Activated naive CD8-positive, alpha-beta T cell treated with anti-CD3 and anti-CD28 coated beads, Interleukin-2, amount 50 U/mL, for 24 hours (primary cell): ENCODE measurements at places on chromosomes 2 and 18.

- peaks cover 35% of the 10 kb centered on the region for H3K27me3 ChIP-seq
- peaks cover 8% of the 10 kb centered on the region for H3K36me3 ChIP-seq
- H3K4me1 ChIP-seq: peaks cover 62% of the 10 kb centered on the region
These were observed 70.7 kb upstream of the BCL2L11 start for GRCh38 chr2:111049792-111050640.

DNA sequence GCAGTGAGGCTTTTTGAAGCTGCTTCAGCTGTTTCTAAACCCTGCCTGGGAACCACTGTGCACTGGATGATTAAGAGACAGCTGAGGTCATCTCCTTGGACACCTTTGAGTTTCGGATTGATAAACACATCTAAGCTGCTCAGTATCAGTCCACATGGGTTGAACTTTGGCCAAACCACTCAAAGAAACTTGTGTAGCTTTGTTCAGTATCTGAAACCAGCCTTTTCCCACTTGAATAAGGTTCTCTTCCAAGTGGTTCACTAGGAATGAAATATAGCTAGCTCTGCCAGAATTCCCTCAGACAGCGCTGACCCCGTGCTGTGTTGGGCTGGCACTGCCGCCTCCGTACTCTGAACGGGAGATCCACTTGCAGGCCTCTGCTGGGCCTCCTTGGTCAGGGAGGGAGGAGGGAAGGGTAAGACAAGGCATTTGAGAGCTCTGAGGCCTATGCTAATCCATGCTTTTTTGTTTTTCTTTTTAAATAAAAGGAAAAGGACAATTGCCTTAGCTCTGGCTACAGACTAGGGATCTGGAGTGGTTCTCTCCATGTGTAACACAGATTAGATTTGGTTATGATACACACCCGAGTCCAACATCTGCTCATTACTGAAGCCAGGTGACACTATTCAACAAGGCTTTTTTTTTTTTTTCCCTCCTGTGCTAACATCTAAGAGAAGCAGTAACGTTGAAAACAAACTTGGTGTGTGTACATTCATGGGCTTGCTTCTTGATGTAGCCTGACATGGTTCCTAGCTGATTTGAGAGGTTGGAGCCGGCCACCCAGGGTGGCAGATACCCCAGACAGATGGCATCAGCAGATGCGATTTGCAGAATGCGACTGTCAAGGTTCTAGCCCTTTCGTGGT is 67.7 kb downstream of the NCK2 start:
- peaks cover 43% of the 10 kb centered on the region for H3K36me3 ChIP-seq
- H3K27ac ChIP-seq: peak overlapping the region; percentile 94
- H3K4me1 ChIP-seq: peaks cover 92% of the 10 kb centered on the region
- DNase-seq: no peak
- no peak overlapping the region for H3K4me3 ChIP-seq

DNA sequence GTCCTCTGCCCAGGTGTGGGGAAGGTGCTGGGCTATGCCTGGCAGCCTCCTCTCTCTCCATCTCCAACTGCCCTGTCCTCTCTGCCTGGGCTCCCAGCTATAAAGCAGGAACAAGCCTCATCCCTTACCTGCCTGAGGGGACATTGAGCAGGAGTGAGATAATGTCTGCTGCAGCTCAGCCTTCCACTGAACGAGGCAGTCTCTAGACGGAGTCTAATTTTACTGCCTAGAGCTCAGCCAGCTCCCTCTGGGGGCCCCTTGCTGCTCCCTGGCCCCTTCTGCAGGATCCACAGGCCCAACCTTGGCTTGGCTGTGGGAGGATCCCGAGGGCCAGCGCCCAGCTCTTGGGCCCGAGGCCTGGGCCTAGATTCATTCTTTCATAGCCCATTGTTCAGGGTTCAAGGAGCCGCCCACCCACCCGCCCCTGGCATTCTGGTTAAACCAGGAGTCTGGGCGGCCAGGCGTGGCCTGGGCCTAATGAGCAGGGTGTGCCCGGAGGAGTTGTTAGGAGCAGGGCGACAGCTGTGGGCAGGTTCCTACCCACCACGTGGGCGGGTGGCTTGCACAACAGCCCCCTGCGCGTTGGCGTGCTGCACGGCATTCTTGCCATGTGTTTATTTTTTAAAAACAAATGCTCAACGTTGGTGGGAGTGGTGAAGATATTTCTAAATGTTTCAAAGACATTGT is 44.6 kb downstream of the FOSL2 start:
- no peaks in the 10 kb centered on the region for H3K36me3 ChIP-seq
- no peak overlapping the region for H3K27ac ChIP-seq
- no peak for DNase-seq
- no peaks in the 10 kb centered on the region for H3K27me3 ChIP-seq
- H3K4me3 ChIP-seq: no peak overlapping the region
- peaks cover 40% of the 10 kb centered on the region for H3K4me1 ChIP-seq

- no peak overlapping the region for H3K27ac ChIP-seq
- no peak overlapping the region for H3K4me3 ChIP-seq
- peaks cover 12% of the 10 kb centered on the region for H3K4me1 ChIP-seq
These were observed 260.3 kb upstream of the EPAS1 start for GRCh38 chr2:46036929-46037328.

- peaks cover 49% of the 10 kb centered on the region for H3K27me3 ChIP-seq
- no peak overlapping the region for H3K27ac ChIP-seq
- H3K4me1 ChIP-seq: peaks cover 15% of the 10 kb centered on the region
- H3K36me3 ChIP-seq: no peaks in the 10 kb centered on the region
- no peak overlapping the region for H3K4me3 ChIP-seq
These were observed 65.4 kb upstream of the HNRNPA3 start for GRCh38 chr2:177147093-177147694.

DNA sequence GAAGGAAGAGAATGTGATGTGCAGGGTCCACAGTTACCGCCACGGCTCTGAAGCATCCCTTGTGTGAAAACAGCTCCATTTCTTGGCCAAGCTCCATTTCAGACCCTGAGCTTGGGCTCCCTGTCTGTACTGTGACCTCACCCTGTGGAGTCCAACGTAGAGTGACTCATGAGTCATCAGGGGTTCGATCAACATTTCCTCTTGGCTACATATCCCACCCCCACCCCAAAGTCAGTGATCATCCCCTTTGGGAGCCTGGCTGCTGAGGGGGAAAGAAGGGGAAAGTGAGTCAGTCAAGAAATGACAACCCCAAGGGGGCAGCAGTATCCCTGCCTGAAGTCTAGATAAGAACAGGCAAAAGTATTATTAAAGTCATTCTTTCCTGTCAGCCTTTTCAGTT is 62.2 kb downstream of the PAPOLG start:
- H3K4me1 ChIP-seq: peaks cover 59% of the 10 kb centered on the region
- peaks cover 3% of the 10 kb centered on the region for H3K27me3 ChIP-seq
- peak; percentile 73 for DNase-seq
- H3K27ac ChIP-seq: peak overlapping the region; percentile 91
- H3K4me3 ChIP-seq: peak overlapping the region; percentile 59

DNA sequence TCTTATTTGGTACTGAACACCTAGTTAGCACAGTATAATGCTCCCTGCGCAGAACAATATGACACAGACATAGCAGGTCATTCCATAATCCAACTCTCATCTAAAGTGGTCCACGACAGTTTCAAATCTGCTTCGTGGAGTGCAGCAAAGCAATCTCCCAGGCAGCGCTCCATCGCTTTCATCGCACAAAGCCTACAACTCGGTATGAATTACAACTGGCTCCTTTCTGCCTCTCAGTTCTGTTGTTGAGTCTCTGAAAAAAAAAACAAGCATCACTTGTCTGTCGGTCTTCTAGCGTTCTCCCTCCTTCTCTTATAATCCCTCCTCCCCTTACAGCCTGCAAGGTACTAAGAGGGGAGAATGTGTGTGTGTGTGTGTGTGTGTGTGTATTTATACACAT is 123.5 kb downstream of the FIGN start:
- no peak overlapping the region for H3K27ac ChIP-seq
- DNase-seq: no peak
- H3K4me1 ChIP-seq: no peaks in the 10 kb centered on the region
- no peaks in the 10 kb centered on the region for H3K27me3 ChIP-seq

- DNase-seq: no peak
- no peaks in the 10 kb centered on the region for H3K36me3 ChIP-seq
- no peak overlapping the region for H3K27ac ChIP-seq
- H3K27me3 ChIP-seq: no peaks in the 10 kb centered on the region
- no peak overlapping the region for H3K4me3 ChIP-seq
- H3K4me1 ChIP-seq: no peaks in the 10 kb centered on the region
These were observed 211.5 kb downstream of the SUCLG1 start for GRCh38 chr2:84247532-84247931.

DNA sequence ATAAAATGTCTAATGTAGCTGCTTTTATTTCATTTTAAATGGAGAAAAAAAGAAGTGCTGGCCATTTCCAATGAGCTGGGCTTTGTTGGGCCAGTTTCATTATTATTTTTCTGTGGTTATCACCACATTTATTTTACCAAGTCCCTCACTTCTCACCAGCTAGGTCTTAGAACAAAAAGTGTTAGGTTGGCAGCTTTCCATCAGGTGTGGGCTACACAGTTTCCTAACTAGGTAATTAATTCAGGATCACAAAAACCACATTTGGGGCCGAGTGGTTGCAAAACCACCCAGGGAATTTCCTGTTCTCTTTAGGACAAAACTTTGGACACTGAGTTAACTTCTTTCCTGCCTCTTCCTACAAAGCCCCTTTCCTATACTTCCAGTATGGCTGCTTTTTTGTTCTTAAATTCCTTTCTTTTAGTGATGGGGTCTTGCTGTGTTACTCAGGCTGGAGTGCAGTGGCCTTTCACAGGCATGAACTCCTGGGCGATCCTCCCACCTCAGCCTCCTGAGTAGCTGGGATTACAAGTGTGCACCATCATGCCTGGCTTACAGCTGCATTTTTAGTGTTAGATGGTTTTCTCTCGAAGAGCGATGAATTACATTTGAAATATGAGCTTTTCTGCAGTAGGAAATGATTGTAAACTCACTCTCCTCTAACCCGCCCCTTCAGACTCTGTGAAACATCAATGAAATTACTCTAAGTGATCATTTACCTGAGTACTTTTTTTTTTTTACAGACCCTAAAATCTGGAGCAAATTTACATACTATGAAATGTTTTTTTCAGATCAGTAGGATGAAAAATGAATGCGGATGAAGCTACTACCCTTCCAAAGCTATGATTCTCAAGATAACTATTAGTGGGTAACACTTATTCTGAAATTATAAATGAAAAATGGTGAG is 2.6 kb upstream of the ZFP36L2 start:
- H3K4me3 ChIP-seq: peak overlapping the region; percentile 93
- peaks cover 2% of the 10 kb centered on the region for H3K27me3 ChIP-seq
- peaks cover 14% of the 10 kb centered on the region for H3K36me3 ChIP-seq
- peaks cover 33% of the 10 kb centered on the region for H3K4me1 ChIP-seq
- peak overlapping the region; percentile 56 for H3K27ac ChIP-seq

GRCh38 chr2:144079803-144080202 is 440.1 kb downstream of the ZEB2 start:
- no peak overlapping the region for H3K4me3 ChIP-seq
- H3K4me1 ChIP-seq: peaks cover 5% of the 10 kb centered on the region
- H3K27ac ChIP-seq: no peak overlapping the region
- DNase-seq: no peak
- H3K36me3 ChIP-seq: peaks cover 7% of the 10 kb centered on the region

- no peaks in the 10 kb centered on the region for H3K36me3 ChIP-seq
- DNase-seq: no peak
- H3K4me1 ChIP-seq: no peaks in the 10 kb centered on the region
- no peaks in the 10 kb centered on the region for H3K27me3 ChIP-seq
- H3K27ac ChIP-seq: no peak overlapping the region
These were observed 405.8 kb downstream of the EPHA4 start for GRCh38 chr2:221166292-221166691.

GRCh38 chr2:67616749-67617148 is 219.6 kb downstream of the ETAA1 start:
- no peak for DNase-seq
- H3K27me3 ChIP-seq: no peaks in the 10 kb centered on the region

DNA sequence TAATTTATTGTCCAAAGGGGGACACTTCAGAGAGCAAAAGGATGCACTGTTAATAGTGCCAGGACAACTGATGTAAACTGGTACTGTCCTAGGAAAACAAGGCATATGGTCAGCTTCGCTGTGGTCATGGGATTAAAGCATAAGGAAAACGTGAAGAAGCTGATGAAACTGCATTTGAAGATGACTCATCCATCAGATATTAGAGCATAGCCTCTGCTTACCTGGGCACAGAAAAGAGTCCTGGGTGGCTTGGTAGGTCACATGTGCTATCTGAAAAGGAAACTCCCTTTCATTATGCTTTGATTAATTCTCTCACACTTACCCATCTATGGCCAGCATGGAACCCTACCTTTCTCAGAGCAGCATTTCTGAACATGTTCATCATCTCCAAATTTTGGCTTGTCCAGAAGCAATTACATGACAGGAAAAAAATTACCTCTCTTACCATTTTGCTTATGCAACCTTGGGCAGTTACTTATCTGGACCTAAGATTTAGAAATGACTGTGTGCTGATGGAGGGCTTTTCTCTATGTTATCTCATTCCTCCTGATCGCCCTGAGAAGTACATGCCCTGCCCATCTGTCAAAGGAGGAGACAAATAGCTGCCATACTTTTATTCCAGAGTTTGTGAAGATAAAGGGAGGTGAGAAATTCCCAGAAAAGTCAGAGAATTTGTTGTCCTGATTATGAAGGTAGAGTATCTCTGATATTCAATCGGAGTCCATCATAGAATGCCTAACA is 275.3 kb upstream of the SLC14A2 start:
- no peak overlapping the region for H3K27ac ChIP-seq
- DNase-seq: no peak
- H3K27me3 ChIP-seq: peaks cover 4% of the 10 kb centered on the region
- H3K4me1 ChIP-seq: no peaks in the 10 kb centered on the region

DNA sequence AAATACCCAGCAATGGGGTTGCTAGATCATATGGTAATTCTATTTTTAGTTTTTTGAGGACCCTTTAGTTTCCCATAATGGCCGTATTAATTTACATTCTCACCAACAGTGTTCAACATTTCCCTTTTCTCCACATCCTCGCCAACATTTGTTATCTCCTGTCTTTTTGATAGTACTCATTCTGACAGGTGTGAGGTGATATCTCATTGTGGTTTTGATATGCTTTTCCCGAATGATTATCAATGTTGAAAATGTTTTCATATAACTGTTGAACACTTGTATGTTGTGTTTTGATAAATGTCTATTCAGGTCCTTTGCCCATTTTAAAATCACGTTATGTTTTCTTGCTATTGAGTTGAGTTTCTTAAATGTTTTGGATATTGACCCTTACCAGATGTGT is 5.8 kb upstream of the RIF1 start:
- H3K27ac ChIP-seq: no peak overlapping the region
- H3K4me1 ChIP-seq: no peaks in the 10 kb centered on the region
- no peaks in the 10 kb centered on the region for H3K36me3 ChIP-seq
- no peak overlapping the region for H3K4me3 ChIP-seq
- H3K27me3 ChIP-seq: no peaks in the 10 kb centered on the region
- DNase-seq: no peak

DNA sequence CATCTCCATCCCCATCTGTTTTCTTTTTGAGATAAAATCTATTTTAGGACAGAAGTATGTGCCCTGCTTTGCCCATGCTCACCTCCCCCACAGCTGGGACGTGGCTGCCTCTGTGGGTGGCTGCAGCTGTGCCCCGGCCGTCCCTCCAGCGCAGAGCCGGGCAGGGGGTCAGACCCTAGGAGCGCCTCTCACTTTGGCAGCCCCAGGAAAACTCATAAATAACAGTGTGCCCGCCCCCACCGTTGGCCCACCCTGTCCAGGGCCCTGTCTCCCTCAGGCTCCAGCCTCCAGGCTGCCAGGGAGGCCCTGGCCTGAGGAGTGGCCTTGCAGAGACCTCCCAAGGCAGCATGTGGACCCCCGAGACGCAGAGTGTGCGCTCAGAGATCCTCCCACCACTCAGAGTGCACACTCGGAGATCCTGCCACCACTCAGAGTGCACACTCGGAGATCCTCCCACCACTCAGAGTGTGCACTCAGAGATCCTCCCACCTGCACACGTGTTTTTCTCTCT is 178.1 kb downstream of the TWIST2 start:
- peaks cover 2% of the 10 kb centered on the region for H3K27me3 ChIP-seq
- no peaks in the 10 kb centered on the region for H3K4me1 ChIP-seq
- H3K4me3 ChIP-seq: no peak overlapping the region
